ENCODE measurements at places on chromosomes 12 and 14. TPM values are rescaled to one million over a fixed set of nuclear protein-coding genes. Genes with fewer than 3 reads are reported as not detected.

GRCh38 chr12:34600592-34601462 lies 578.5 kb downstream of the ALG10 start:
- DNase-seq, result no peak

DNA sequence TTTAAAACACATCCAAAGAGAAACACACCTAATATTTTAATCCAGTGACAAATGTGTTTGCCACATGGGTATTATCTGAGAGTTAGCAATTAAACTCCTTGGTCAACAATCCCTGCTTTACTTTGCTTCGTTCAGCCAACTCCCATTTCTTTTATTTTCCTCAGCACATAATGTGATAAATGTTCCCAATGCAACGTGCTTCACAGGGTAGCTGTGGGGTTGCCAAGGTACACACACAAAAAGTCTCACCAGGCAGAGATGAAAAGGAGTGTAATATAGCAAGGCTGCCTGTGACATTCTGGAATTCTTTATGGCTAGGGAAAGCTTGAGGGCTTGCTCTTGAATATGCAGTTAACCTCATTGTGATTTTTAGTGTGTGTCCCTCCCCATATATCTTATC lies 208.0 kb upstream of the DIO2 start:
- DNase-seq, result peak; percentile 8

GRCh38 chr12:106084014-106084671 lies 54.6 kb downstream of the NUAK1 start:
- peak; percentile 66 for DNase-seq

GRCh38 chr14:52910572-52910971 lies 40.3 kb downstream of the FERMT2 start:
- peak; percentile 57 for DNase-seq

GRCh38 chr12:47779943-47780504 lies 7.0 kb downstream of the SLC48A1 start:
- DNase-seq, result no peak

GRCh38 chr12:67531051-67531450 lies 117.5 kb upstream of the DYRK2 start:
- no peak for DNase-seq

GRCh38 chr14:38047195-38047902 lies 160.4 kb upstream of the SSTR1 start:
- DNase-seq, result no peak

The TUBA1B gene
- 2,451 TPM for total RNA-seq

The ADAMTS20 gene
- not detected for total RNA-seq

Measured in fibroblast of the aortic adventitia (primary cell).